Kasumi-1 (cell line): ENCODE measurements at places on chromosomes 2 and 18.
A peak's percentile ranks its signal among the peaks of the same experiment; 100 is the strongest.

DNA sequence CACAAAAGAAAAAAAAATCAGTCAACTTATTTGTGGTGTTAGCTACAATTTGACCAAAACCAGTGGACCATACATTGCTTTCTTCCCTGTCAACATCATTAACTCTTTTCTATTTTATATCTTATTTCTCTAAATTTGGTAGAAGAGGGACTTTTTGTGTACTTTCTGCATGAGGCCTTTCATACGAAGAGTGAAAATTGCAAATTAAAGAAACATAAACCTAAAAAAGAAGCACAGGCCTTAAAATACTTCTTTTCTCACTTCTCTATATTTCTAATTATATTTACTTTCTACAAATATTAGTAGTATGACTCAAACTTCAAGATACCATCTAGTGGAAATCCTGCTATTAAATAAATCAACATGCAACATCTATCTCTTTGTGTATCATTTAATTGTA lies 1073.4 kb upstream of the ZEB2 start:
- no peak for DNase-seq

- no peak for DNase-seq
These were observed 424.6 kb downstream of the NCKAP5 start for GRCh38 chr2:133143645-133144044.

DNA sequence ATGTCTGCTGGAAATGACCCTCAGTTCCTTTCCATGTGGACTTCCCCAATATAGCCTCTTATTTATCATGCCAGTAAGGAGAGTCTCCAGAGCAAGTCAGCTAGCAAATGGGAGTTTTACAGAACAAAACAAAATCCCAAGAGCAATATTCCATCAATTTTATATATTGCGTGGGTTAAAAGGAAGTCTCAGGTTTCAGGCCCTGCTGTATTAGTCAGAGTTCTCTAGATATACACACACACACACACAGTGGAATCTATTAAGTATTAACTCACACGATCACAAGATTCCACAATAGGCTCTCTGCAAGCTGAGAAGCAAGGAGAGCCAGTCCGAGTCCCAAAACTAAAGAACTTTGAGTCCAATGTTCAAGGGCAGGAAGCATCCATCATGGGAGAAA lies 102.8 kb upstream of the MAP2 start:
- DNase-seq = no peak

GRCh38 chr2:150379166-150379565 lies 108.3 kb downstream of the RND3 start:
- no peak for DNase-seq

DNA sequence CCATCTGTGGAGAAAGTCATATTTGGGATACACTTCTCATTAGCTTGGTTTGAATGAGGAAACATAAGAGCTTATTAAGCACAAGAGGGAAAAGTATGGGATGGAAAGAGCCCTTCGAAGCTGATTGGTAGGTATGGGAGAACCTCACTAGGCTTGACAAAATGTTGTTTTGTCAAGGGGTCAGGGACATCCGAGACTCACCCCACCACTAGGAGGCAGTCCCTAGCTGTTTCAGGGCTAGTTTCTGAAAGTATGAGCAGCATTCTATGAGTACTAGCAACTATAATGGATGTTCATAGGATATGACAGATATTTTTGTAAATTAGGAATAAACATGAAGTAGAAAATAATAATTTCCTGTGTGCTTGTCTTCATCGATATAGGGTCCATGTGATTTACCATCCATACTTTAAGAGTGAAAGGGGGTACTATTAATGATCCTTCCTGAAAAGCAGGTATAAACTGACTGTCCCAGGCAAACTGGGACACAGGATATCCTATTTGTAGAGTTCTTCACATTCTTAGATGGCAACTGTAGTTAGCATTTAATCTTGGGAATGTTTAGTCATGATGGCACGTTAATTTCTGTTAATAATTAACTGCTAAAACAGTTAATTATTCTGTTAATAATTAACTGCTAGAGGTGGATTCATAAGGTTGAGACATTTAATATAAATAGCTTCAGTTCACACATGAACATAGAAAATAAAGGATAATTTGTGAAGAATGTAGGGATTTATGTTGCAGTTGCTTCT lies 28.4 kb downstream of the OTX1 start:
- peak; percentile 79 for DNase-seq

- DNase-seq = peak; percentile 68
These were observed 2.7 kb upstream of the RNPEPL1 start for GRCh38 chr2:240565333-240566202.

DNA sequence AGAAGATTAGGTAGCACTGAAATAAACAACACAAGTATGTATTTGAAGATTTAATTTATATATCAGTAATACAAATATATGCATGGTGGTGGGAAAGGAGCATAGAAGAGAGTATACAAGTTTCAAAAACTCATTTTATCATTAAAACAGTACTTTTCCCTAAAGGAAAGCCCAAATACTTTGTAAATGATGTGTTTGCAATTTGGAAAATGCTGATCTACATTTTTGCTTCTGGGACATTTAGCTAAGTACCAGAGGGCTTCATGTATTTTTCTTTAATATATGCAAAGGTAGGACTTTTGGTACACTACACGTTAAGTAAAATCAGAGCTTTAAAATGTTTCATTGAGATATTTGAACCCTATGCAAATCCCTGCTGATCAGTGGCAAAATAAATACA lies 1624.2 kb downstream of the SUCLG1 start:
- no peak for DNase-seq

DNA sequence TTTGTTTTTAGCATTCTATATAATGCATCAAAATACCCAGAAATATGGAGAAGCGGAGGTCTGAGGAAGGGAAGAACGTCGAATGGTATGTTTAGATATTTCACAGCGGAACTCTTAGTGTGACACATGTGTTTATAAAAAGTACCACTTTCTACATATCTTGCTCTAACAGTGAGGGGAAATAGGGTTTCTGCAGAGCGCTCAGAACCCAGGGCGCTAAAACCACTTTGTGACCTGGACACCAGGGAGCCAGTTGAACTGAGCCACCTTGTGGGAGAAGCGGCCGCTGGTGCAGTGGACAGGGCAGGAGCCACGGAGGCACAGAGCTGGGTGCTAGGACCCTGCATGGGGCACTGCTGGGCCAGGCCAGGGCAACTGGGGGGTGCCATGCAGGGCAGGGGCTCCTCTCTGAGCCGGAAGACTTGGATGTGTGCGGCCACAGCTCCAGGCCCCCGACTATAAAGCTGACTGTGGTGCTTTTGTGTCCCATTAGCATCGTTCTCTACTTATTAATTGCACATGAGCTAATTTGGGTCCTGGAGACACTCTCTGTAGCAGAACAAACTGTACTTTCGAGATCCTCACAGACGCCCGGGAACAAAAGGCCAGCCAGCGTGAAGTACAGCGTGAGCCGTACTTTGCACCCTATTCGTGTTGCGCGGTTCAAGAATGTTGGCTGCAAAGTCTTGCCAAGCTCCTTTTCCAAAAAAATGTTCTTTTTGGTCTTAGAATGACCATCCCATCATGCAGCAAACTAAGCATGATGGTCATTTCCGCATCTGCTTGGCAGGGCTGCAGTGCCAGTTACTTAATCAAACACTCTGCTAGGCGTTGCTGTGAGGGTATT lies 151.9 kb upstream of the ALKAL2 start:
- no peak for DNase-seq

GRCh38 chr2:1557467-1557820 lies 144.2 kb downstream of the TPO start:
- no peak for DNase-seq

GRCh38 chr2:31318361-31319336 lies 84.7 kb downstream of the EHD3 start:
- DNase-seq = peak; percentile 37

DNA sequence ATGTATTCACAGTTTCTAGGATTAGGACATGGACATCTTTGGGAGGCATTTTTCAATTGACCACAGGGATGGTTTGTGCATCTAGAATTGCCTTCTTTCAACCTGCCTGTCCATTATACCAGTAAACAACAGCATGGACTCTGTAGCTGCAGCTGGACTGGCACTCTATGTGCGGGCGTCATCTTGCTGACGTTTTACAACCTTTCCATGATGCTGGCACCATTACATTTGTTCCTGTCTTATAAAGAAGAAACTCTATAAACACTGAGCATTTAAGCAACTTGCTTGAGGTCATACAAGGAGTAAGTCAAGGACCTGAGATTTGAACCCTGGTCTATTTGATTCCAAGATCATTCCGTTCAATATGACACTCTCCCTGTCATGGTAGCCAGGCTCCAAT lies 25.4 kb upstream of the IGFBP5 start:
- DNase-seq = no peak

DNA sequence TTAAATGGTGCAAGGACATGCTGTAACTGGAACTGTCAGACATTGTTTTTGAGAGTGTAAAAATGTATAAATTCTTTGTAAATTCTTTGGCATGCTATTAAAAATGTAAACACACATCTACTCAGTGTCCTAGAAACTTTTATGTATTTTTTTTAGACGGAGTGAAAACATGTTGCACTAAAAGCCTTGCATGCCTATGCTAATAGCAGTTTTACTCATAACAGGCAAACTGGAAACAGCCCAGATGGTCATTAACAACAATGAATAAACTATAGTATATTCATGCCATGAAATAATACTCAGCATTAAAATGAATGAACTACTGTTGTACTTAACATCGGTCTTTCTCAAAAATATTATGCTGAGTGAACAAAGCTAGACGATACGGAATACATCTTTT lies 954.8 kb upstream of the DDX18 start:
- DNase-seq = no peak

GRCh38 chr2:160584972-160585494 lies 91.4 kb upstream of the RBMS1 start:
- DNase-seq = no peak

DNA sequence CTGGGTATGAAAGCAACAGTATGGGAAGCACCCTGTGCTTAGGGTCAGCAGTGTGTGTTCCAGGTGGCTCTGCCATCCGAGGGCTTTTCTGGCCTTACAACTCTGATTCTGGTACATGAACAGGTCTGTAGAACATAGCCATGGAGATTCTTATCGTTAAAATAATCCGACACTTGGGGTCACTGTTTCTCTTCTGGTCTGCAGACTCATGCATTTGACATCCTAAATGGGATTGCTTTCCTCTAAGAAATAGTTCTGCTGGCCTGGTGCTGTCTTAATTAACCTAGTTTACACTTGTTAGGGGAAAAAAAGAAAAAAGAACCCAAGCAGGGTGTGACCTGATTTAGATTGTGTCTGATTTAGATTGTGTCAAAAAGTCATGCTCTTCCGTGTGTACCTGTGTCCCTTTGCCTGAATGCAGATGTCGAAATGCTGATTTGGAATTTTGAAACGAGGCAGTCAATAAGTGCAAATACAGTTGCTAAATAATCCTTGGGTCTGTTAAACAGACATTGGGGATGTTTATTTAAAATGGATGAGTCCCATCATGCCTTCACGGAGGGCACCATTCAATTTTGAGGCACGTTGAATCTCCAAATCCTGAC lies 59.6 kb downstream of the TRPM8 start:
- DNase-seq = peak; percentile 11

GRCh38 chr2:62209427-62209991 lies 13.6 kb downstream of the B3GNT2 start:
- DNase-seq = no peak

DNA sequence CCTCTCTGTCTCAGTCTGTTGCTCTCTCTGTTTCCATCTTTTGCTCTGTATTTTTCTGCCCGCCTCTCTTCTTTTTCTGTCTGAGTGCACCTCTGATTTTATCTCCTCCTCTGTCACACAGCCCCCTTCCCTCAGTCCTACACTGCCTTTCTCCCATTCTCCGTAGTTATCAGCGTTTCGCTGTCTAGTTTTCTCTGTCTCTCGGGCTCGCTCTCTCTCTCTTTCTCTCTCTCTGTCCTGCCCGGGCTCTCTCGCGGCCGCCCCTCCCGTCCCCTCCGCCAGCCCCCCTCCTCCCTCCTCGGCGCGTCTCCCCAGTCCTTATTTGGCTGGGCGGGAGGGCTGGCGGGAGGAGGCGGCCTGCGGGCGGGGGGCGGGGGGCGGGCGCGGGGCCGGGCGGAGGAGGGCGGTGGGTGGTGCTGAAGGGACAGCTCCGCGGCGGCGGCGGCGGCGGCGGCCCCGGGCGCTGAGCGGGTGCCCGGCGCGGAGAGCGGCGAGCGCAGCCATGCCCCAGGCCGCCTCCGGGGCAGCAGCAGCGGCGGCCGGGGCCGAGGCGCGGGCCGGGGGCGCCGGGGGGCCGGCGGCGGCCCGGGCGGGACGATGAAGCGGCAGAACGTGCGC lies at the start of gene KCNK3:
KCNK3 (plus strand) TSS at position 444 of the 618 bp plus-strand sequence; CDS start at position 598, 154 bp downstream.
- no peak for DNase-seq

DNA sequence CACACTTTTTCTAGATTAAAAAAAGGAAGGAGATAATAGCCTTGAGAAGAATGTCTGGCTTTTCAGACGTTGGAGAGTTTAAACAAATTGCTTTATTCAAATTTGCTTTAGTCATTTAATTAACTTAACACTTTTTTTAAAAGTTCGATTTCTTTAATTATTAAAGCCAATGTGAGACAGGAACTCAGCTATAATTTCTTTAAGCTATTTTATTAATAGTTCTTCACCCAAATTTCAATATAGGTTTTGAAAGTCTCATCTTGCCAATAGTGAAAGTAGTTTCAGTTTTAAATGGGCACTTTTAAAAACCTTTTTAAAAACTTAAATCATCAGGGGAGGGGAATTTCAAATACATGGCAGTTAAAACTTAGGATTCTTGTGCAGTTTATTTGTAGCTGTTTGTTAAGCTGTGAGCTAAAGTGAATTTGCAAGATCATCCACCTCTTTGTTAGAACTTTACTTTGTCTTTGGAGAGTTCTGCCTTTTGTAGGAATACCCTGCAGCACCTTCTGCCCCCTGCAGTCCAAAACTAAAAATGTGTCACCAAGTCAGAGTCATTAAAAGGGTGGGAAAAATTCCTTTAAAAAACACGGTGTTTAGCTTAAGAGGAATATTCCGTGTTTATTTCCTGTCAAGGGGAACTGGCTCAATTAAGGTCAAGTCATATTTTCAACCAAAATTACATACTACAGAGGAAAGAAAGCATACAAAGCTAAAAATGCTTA lies 4.6 kb downstream of the TGIF1 start:
- peak; percentile 81 for DNase-seq

DNA sequence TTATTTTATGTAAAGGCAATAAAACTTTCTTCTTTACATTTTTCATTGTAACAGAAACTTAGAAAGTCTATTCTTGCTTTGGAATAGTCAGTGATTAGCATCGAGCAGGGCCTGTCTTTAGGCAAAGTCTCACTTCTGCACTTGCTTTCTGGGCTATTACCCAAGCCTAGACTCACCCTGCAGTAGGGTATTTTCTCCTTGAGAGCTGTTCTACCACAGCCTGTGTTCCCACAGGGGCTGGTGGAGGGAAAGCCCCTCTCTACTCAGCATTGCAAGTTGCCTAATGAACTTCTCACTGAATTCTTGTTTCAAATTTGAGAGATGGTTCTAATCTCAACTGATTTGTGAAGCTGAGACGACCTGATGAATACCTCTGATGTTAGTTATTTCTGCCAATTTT lies 111.7 kb upstream of the KLHL14 start:
- DNase-seq = no peak

GRCh38 chr2:111624411-111625156 lies 259.4 kb downstream of the ANAPC1 start:
- peak; percentile 50 for DNase-seq

DNA sequence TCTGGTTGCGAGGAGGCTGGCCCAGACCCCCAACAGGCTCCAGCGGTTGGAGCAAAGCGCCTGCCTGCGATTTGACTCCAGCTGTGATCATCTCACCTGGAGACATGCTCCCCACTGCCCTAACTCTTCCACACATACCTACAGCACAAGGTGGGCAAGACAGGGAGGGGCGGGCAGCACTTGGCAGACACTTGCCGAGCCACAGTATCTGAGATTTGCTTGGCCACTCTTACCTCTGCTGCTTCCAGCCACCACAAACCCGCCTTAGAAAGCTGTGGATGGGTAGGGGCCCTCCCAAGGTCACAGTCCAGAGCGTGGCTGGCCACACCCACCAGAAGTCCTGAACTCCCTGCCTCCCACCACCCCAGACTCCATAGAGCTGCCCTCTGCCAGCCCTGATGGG lies 8.2 kb downstream of the CYP26B1 start:
- DNase-seq = no peak
